Ascending aorta (tissue), 2 donors: ENCODE measurements at places on chromosomes 12 and 14.

DNA sequence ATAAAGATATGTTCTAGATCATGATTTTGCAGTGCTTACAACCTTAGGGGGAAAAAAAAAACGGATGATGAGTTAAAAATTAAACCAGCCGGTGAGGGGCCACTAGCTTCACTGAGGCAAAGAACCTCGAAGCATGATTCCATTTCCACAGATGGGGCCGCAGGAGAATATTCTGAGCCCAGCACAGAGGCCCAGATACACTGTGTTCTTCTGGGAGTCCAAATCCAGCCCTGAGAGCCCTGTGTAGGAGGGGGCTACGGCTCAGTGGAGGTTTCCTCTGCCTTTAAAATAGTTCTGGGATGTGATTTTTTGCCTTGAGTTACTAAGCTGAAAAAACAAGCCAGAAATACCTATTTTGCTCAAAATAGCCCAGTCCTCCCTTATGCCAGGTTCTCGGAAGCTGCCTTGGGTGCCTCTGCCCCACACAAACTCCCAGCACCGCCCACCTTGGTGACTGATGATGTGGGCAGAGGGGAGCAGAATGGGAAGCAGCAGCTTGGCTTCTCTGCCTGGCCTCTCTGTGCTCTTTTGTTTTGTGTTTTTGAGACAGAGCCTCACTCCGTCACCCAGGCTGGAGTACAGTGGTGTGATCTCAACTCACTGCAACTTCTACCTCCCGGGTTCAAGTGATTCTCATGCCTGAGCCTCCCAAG, 105.4 kb upstream of the BCL2L14 start:
- no peak for DNase-seq

- no peak for DNase-seq
Measured at GRCh38 chr14:61406198-61406597, 84.8 kb downstream of the PRKCH start.

GRCh38 chr12:92340441-92341064, 194.9 kb upstream of the BTG1 start:
- DNase-seq, result no peak

- DNase-seq, result no peak
Measured at GRCh38 chr12:76346236-76346635, 2.0 kb downstream of the BBS10 start.

DNA sequence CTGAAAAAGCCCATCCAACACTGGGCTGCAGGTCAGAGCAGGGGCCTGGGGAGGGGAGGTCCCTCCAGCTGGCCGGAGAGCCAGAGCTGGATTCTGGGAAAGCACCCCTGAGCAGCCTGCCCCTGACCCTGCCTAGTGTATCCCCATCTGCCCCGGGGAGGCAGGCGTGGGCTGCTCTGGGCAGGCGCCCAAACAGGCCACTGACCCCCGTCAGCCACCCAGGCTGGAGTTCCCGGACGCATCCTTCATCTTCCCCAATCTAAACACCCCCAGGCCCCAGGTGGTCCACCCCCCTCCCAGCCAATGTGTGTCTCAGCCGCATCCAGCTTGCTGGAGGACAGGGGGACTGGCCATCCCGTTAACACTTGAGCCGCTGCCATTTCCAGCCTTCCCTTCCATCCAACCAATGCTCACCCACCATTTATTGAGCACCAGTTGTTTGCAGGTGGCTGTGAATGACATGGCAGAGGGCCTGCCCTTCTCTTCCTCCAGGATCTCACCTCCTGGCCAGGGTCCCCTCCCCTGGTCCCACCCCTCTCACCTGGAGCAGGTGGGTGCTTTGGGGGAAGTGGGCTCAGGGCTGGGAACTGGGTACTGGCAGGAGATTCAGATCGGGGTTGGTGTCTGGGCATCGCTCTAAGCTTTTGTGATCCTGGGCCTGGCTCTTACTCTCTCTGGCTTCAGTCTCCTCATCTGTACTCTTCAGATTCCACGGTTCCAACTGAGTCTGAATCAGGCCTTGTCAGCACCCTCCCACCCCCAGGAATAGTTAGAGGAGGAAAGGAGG, 743 bp upstream of the DTX1 start:
- no peak for DNase-seq
